ENCODE measurements at places on chromosomes 6 and 20. TPM values are rescaled to one million over a fixed set of nuclear protein-coding genes. Genes with fewer than 3 reads are reported as not detected.
A peak's percentile ranks its signal among the peaks of the same experiment; 100 is the strongest.

- no peak overlapping the region for H3K27ac ChIP-seq
- no peaks in the 10 kb centered on the region for H3K27me3 ChIP-seq
- H3K4me3 ChIP-seq, result no peak overlapping the region
- H3K36me3 ChIP-seq, result no peaks in the 10 kb centered on the region
- no peaks in the 10 kb centered on the region for H3K4me1 ChIP-seq
Observed at GRCh38 chr6:44918671-44919296, 409.3 kb upstream of the RUNX2 start.

DNA sequence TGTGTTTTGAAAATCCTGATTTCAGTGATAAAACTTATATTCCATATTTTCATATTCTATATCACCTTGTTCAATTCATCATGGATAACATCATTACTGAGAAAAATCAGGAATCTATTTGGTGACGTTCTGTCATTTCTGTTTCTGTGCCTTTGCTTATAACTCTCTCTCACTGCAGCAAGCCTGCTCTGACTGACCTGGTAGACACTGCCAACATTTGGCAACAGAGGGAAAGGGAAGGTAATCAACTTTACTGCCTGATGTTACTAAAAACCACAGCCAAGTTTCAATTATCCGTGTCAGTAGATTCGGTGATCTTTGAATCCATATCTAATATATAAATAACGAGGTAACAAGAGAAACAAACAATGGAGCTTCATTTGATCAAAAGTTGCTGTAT is 501.9 kb downstream of the LMBRD1 start:
- no peak overlapping the region for H3K27ac ChIP-seq
- H3K4me3 ChIP-seq, result no peak overlapping the region
- H3K36me3 ChIP-seq, result no peaks in the 10 kb centered on the region
- no peak for DNase-seq
- no peaks in the 10 kb centered on the region for H3K4me1 ChIP-seq

The RSPO3 gene
- not detected for total RNA-seq

The RIN2 gene
- 39.0 TPM for total RNA-seq

GRCh38 chr6:8707956-8708772 is 272.8 kb upstream of the SLC35B3 start:
- no peaks in the 10 kb centered on the region for H3K36me3 ChIP-seq
- H3K4me3 ChIP-seq, result no peak overlapping the region
- H3K27ac ChIP-seq, result no peak overlapping the region

The PTCRA gene
- total RNA-seq, result not detected

DNA sequence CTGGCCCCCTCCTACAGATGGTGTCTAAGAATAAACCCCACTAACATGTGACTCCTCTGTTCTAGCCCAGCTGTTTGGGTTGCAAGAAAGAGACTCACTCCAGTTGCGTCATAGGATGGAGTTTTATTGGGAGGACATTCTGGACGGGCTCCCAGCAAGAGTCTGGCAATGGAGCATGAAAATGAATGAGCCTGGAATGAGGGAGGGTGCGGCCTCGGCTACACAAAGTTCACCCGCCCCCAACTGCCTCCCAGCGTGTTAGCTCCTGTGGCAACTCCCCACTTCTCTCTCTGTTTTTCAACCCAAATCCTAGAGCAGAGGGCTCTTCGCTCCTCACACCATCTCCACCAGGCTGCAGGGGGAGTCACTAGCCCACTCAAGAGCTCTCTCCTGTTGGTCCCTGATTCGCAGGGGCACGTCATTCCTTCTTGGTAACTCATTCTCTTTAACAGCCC is 5.1 kb upstream of the ADAM33 start:
- no peaks in the 10 kb centered on the region for H3K36me3 ChIP-seq
- H3K4me3 ChIP-seq, result no peak overlapping the region
- H3K27ac ChIP-seq, result no peak overlapping the region
- no peaks in the 10 kb centered on the region for H3K4me1 ChIP-seq
- no peak for DNase-seq
- peaks cover 14% of the 10 kb centered on the region for H3K27me3 ChIP-seq

DNA sequence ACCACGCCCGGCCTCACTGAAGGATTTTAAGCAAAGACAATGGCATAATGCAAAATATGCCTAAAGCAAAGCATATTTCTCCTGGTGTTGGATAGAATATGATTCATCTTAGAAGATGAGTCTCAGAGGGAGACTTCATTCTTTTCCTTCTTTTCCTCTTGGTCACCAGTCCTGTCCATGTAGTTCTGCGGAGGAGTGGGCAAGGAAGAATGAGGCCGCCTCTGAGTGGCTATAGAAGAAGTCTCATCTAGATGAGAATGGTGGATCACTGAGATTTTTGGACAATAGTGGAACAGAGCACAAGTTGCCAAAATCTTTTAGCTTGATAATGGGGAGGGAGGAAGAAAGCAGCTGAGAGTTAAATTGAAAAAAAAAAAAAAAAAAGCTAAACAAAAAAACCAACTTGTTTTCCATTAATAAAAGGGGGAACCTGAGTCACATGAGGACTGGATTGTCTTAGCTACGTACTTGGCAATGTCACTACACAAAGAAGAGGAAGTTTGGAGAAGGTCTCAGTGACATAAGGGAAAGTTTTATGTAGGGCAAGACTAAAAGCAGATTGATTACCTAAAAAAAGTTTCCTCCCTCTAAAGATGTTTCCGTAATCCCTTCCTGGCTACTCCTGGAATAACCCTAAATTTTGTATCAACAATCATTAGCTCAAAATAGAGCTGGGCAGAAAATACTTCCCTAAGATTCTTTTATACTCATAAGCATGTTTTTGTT is 6.0 kb downstream of the CD83 start:
- H3K4me3 ChIP-seq, result no peak overlapping the region
- no peaks in the 10 kb centered on the region for H3K27me3 ChIP-seq
- H3K27ac ChIP-seq, result no peak overlapping the region
- no peaks in the 10 kb centered on the region for H3K36me3 ChIP-seq
- H3K4me1 ChIP-seq, result no peaks in the 10 kb centered on the region

- no peaks in the 10 kb centered on the region for H3K36me3 ChIP-seq
- H3K27ac ChIP-seq, result no peak overlapping the region
- H3K27me3 ChIP-seq, result no peaks in the 10 kb centered on the region
- no peak for DNase-seq
- no peak overlapping the region for H3K4me3 ChIP-seq
- no peaks in the 10 kb centered on the region for H3K4me1 ChIP-seq
Observed at GRCh38 chr6:110841266-110841665, 26.0 kb upstream of the CDK19 start.

- H3K4me1 ChIP-seq, result peaks cover 4% of the 10 kb centered on the region
- no peak overlapping the region for H3K4me3 ChIP-seq
Observed at GRCh38 chr6:150633486-150633834, 33.8 kb downstream of the PLEKHG1 start.

- H3K4me1 ChIP-seq, result peaks cover 27% of the 10 kb centered on the region
- 0 out of 2 replicates have a peak overlapping the region, but pooled peaks have one; percentile 5 for H3K27ac ChIP-seq
- no peaks in the 10 kb centered on the region for H3K36me3 ChIP-seq
- H3K27me3 ChIP-seq, result no peaks in the 10 kb centered on the region
- peak; percentile 36 for DNase-seq
Observed at GRCh38 chr6:107657755-107658461, 166.2 kb downstream of the SCML4 start.

DNA sequence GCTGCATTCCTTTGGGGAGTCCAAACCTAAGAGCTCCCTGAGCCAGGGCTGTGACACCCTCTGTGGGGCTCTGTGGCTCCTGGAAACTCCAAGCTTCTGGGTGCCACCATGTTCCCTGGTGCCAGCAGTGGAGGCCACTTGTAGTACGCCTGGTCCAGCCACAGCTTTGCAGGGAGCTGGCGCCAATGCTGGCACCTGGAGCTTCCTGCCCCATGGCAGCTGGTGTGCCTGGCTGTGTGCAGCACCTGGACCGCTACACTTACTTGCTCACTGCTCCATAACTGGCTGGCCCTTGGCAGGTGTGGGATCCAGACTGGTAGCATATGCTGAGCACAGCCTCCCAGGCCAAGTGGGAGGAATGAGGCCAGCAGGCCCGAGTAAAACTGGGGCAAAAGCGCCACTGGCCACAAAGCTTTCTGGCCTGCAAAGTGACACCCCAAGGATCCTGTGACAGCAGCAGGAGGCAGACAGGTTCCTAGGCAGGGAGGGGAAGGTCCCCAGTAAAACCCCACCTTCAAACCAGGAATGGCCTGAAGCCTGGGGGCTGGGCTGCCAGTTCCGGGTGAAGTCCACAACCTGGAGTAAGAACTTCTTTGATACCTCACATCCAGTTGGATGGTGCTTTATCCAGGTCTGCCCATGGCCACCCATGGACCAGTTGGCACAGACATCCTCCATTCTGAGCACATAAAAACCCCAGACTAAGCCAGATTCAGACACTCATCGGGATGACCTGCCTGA is 461.0 kb downstream of the TBC1D32 start:
- no peaks in the 10 kb centered on the region for H3K4me1 ChIP-seq
- no peaks in the 10 kb centered on the region for H3K27me3 ChIP-seq
- no peak overlapping the region for H3K4me3 ChIP-seq
- H3K27ac ChIP-seq, result no peak overlapping the region

GRCh38 chr6:40807484-40807883 is 220.3 kb upstream of the LRFN2 start:
- no peaks in the 10 kb centered on the region for H3K36me3 ChIP-seq
- no peak overlapping the region for H3K4me3 ChIP-seq
- DNase-seq, result no peak
- H3K4me1 ChIP-seq, result no peaks in the 10 kb centered on the region
- H3K27me3 ChIP-seq, result 0 out of 2 replicates have a peak, but pooled peaks cover 6% of the 10 kb centered on the region

GRCh38 chr20:48823960-48824498 is 3.8 kb downstream of the PREX1 start:
- no peaks in the 10 kb centered on the region for H3K36me3 ChIP-seq
- no peak for DNase-seq
- 0 out of 2 replicates have a peak overlapping the region, but pooled peaks have one; percentile 5 for H3K27ac ChIP-seq

GRCh38 chr6:85684133-85684808 is 41.6 kb upstream of the SYNCRIP start:
- no peak overlapping the region for H3K27ac ChIP-seq
- H3K36me3 ChIP-seq, result no peaks in the 10 kb centered on the region
- H3K4me3 ChIP-seq, result no peak overlapping the region
- no peaks in the 10 kb centered on the region for H3K27me3 ChIP-seq
- H3K4me1 ChIP-seq, result 0 out of 2 replicates have a peak, but pooled peaks cover 5% of the 10 kb centered on the region
- DNase-seq, result no peak

GRCh38 chr6:50845499-50846143 is 26.9 kb downstream of the TFAP2B start:
- no peak for DNase-seq
- no peaks in the 10 kb centered on the region for H3K36me3 ChIP-seq
- peaks cover 37% of the 10 kb centered on the region for H3K27me3 ChIP-seq
- no peak overlapping the region for H3K4me3 ChIP-seq
- H3K27ac ChIP-seq, result no peak overlapping the region
- H3K4me1 ChIP-seq, result no peaks in the 10 kb centered on the region

DNA sequence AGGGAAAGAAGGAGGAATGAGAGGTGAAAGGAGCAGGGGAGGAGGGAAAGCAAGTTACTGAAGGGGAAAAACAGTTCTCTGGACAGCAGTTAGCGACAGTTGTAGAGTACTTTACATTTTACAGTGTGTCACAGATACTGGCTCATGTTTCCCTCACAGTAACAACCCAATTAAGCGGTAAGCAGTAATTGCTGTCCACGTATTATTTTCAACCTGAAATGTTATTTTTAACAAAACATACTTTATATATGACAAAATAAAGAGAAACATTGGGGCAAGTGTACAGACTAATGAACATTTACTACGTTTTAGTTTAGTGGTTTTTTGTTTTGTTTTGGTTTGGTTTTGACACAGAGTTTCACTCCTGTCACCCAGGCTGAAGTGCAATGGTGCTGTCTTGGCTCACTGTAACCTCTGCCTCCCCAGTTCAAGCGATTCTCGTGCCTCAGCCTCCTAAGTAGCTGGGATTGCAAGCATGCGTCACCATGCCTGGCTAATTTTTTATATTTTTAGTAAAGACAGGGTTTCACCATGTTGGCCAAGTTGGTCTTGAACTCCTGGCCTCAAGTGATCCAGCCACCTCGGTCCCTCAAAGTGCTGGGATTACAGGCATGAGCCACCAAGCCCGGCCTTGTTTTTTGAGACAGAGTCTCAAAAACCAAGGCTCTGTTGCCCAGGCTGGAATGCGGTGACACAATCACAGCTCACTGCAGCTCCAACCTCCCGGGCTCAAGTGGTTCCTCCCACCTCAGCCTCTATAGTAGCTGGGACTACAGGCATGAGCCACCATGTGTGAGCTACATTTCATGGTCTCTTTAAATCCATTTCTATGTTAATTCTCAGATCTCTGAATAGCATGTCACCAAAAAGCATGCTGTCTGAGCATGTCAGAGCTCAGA is 22.6 kb upstream of the BTN3A2 start:
- peaks cover under 1% of the 10 kb centered on the region for H3K4me1 ChIP-seq
- H3K27me3 ChIP-seq, result no peaks in the 10 kb centered on the region
- no peaks in the 10 kb centered on the region for H3K36me3 ChIP-seq
- DNase-seq, result no peak

The SMIM29 gene
- total RNA-seq, result 32.8 TPM

DNA sequence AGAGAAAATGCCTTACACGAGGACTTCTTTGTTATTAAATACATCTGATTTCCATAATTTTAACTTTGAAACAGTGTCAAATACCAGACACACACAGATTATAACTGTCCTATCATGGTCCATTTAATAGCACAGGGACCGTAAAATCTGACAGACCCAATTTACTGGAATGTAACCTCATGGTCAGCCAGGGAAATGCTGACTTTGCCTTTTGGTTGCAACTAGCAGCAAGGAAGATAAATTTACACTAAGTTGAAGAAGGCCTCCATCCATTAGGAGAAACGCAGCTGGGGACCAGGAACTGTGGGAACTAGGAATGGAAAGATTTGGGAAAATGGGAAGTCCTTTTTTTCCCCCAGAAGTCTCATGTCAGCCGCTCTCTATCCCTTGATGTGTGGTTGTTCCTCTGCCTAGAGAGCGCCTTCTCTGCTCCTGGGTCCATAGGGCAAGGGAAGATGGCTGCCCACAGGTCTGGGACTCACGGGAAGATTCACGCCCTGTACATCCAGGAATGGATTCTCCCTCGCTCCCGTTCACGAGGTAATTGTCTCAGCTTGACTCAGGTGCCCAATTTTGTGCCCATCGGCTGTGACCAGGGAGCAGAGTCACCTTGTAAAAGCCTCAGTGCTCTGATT is 74.6 kb upstream of the L3MBTL3 start:
- H3K4me3 ChIP-seq, result no peak overlapping the region
- DNase-seq, result no peak
- H3K36me3 ChIP-seq, result no peaks in the 10 kb centered on the region

DNA sequence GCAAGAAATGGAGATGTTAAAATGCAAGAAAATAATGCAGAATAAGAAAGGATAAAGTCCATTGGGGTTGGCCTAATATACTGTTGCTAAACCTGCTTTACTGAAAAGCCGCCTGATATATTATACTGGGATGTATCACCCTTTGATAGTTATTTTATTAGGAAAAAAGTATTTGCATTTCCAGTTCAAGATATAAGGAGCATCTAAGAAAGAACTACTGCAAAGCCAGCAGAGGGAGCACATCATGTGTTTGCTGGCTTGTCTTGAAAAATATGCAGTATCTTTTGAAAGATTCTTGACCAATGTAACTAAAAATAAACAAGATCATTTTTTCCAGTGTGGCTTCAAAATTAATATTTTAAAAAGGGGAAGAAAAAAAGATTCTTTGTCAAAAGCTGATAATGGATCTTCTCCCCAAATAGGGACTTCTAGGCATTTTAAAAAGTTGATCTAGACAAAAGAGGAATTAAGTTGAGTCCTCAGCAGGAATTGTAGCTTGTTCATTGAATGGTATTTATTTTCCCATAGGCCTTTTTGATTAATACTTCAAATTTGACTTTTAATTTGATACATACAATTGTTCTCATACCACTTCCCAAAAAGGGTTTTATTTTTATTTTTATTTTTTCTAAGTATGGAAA is 214.9 kb downstream of the ZFAND3 start:
- H3K27me3 ChIP-seq, result no peaks in the 10 kb centered on the region
- no peaks in the 10 kb centered on the region for H3K36me3 ChIP-seq
- no peak for DNase-seq
- no peak overlapping the region for H3K27ac ChIP-seq
- peaks cover 12% of the 10 kb centered on the region for H3K4me1 ChIP-seq
